ENCODE measurements at places on chromosomes 7 and 10.

GRCh38 chr10:108244443-108245228 is 1080.1 kb upstream of the SORCS1 start:
- DNase-seq = no peak

DNA sequence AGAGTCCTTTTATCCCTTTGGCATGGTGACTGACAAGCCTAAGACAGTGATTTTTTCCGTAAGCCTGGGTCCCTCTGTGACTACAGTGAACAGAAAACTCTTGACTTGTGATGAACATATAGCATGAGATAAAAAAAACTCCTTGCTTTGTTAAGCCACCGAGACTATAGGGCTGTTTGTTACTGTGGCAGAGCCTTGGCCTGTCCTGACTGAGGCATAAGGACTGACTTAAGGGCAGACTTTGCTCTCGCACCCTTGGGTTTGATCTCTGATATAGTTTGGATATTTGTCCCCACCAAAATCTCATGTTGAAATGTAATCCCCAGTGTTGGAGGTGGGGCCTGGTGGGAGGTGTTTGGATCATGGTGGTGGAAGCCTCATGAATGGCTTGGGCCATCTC is 316.4 kb upstream of the C7orf33 start:
- no peak for DNase-seq

GRCh38 chr7:138324941-138325340 is 135.1 kb upstream of the TRIM24 start:
- DNase-seq = no peak

DNA sequence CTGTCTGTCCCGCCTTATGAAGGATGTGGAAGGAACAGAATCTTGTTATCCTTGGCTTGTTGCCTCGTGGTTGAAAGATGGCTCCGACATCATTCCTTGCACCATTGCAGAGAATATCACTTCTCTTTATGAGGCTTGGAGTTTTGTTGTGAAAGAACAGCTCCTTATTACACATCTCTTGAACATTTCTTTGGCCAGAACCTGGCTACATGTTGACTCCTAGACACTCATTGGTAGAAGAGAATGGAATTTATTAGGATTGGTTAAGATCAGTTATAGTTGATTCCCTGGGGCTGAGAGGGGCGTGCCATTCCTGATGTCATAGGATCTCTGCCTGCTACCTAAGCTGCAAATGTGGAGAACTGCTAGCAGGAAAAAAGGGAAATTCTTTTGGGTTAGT is 180.5 kb upstream of the CTBP2 start:
- no peak for DNase-seq

GRCh38 chr7:8615019-8615418 is 181.6 kb downstream of the NXPH1 start:
- DNase-seq = no peak

GRCh38 chr7:38127216-38128207 is 50.5 kb upstream of the STARD3NL start:
- no peak for DNase-seq

GRCh38 chr10:98131619-98132018 is 2.8 kb upstream of the R3HCC1L start:
- no peak for DNase-seq

- DNase-seq = no peak
These were observed 141.6 kb upstream of the TCERG1L start for GRCh38 chr10:131452926-131453720.

DNA sequence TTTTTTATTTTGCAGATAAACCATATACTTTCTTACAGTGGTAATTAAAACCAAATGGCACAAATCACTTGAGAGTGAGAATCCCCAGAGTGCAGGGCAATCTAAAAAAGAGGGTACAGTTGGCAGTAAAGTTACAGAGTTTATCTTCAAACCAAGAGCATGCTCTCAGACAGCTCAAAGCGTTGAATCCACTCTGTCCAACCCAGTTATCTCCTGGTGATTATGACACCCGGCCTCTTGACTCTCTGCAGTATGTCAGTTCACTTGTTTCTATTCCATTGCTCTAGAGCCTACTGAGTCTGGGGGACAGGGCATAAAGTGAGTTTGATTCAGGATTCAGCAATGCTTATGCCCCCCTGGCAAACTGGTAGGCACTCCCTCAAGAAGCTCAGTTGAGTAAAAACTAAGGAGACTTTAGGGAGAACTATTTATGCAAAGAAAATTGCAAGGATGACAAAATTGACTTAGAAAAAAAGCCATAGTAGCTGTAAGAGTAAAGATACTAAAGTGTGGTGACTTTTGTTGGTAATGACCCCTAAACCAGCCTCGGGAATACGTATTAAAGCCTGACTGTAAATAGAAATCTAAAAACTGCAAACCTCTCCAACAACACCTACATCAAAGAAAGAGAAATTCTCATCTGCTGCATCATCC is 55.5 kb downstream of the COL1A2 start:
- DNase-seq = no peak

GRCh38 chr7:5574770-5575269 is 151.2 kb upstream of the TNRC18 start:
- DNase-seq = no peak

DNA sequence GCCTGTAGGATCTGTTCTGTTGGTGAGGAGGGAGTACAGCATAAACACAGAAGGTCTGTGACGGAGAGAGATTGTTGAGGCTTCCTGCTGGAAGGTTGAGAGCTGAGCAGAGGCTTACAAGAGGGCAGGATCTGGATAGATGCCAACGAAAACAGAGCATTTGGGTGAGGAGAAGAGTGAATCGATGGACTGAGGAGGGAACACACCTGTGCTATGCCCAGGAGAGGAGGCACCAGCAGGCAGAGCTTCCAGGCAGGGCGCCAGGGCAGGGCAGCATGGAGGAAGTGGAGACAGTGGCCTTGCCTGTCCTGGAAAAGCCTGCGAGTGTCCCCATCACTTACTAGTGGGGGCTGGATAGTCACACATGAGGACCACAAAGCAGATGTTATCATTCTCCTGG is 282.9 kb downstream of the PAXIP1 start:
- DNase-seq = no peak

GRCh38 chr7:139775829-139776266 is 1.9 kb downstream of the HIPK2 start:
- no peak for DNase-seq

DNA sequence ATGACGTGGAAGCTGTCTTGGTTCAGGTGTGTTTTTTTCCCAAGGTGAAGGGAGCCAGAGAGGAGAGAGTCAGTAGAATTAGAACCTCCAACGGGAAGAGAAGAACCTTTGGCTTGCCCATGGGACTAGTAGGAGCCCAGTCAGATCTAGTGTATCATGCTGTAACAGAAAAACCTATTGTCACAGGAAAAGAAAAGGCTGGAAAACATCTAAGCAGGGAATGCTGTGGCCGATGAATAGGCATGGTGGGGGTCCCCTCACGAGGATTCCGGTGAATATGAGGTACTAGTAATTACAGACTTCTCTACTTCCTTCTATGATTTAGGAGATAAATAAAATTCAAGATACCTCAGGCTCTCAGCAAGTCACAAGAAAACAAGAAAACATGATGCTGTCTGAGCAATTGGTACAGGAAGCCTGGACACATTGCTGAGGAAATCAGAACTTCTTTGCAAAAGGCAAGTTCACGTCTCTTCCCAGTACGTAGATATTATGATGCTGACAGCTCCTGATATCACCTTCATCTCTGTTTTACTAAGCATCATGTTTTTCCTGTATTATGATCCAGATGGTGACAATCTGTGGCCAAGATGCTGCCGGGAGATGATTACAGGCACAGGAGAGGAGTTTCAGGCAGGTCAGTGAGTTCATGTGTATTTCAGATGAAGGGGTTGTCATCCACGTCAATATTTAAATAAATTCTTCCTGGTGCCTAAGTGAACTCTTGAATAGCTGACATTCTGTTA is 54.3 kb upstream of the NPY start:
- no peak for DNase-seq

- no peak for DNase-seq
These were observed 494.3 kb upstream of the AUTS2 start for GRCh38 chr7:69104023-69104422.

GRCh38 chr7:107977048-107977447 is 25.9 kb downstream of the LAMB1 start:
- no peak for DNase-seq

GRCh38 chr7:50589364-50589763 is 24.2 kb upstream of the DDC start:
- DNase-seq = no peak

DNA sequence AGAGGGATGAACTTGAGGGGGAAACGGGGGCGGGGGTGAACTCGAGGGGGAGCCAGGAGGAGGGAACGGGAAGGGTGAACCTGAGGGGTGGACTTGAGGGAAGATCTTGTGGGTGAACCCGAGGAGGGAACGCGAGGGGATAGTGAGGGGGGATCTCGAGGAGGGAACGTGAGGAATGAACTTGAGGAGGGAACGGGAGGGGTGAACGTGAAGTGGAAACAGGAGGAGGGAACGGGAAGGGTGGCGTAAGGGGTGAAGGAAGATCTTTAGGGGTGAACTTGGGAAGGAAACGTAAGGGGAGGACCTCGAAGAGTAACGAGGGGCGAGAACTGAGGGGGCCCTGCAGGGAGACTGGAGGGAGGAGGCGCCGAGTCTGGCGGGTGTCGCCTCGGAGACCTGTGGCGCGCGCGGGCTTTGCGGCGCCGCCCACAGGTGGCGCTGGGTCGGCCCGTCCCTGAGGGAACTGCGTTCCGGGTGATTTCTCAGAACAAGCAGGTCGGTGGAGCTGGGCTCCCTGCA is 651 bp downstream of the MYO3A start:
- DNase-seq = no peak

- no peak for DNase-seq
These were observed 15.2 kb downstream of the WDR91 start for GRCh38 chr7:135195968-135196629.
